ENCODE measurements at places on chromosomes 12 and 14. TPM values are rescaled to one million over a fixed set of nuclear protein-coding genes. Genes with fewer than 3 reads are reported as not detected.

DNA sequence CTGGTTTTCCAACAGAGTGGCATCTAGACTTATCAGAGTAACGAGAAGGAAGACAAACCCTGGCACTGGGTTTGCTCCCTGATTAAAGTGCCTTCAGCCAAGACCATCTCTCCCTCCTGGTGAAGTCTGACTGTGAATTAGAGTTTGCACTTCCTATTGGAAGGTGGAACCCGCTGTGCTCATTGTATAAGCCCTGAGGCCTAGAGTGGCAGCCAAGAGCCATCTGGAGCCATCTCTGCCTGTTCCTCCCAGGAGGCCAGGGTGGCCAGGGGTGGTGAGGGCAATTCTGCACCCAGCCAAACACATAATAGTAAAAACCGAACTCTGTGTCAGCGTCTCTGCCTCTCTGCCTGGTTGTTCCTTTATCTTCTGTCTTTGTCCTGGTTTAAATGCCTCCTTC lies 25.0 kb downstream of the MFAP5 start:
- no peak for DNase-seq
- H3K27ac ChIP-seq = no peak overlapping the region
- no peaks in the 10 kb centered on the region for H3K36me3 ChIP-seq
- H3K27me3 ChIP-seq = no peaks in the 10 kb centered on the region
- H3K4me3 ChIP-seq = no peak overlapping the region
- H3K4me1 ChIP-seq = no peaks in the 10 kb centered on the region

- DNase-seq = no peak
- H3K27me3 ChIP-seq = peaks cover 6% of the 10 kb centered on the region
- no peaks in the 10 kb centered on the region for H3K36me3 ChIP-seq
- H3K27ac ChIP-seq = no peak overlapping the region
- no peak overlapping the region for H3K4me3 ChIP-seq
Measured at GRCh38 chr12:3732901-3733300, 20.0 kb downstream of the CRACR2A start.

The TSPAN9 gene
- total RNA-seq = 50.4 TPM

DNA sequence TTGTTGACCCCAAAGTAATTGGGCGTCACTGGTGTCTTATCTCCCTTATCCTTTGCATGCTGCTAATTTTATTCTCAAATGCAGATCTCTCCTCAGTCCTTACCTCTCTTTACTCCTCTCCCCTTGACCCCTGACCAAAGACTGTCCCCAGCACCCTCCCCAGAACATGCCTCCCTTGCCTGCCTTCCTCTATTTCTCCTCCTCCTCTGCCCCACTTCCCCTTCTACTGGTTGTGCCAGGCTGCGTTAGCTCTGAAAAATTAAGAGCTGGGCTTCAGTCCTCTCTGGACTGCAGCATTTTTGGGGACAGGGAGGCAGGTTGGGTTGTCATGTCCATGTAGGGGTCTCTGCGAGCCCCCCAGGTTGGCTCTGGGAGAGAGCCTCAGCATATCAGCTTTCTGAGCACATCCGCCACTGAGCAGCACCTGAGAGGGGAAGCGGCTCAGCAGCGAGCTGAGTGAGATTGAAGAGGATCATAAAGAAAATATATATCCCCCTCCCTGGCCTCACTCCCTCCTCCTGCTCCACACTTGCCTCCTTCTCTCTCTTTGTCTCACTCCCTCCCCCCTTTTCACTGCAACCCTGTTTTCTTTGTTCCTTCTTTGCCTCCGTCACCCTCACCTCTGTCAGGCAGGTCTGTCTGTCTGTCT lies 6.4 kb upstream of the CISTR start:
- no peaks in the 10 kb centered on the region for H3K4me1 ChIP-seq
- H3K36me3 ChIP-seq = no peaks in the 10 kb centered on the region
- peaks cover 56% of the 10 kb centered on the region for H3K27me3 ChIP-seq
- H3K4me3 ChIP-seq = no peak overlapping the region
- no peak for DNase-seq

- peaks cover 43% of the 10 kb centered on the region for H3K36me3 ChIP-seq
- H3K27ac ChIP-seq = peak overlapping the region; percentile 22
- no peak overlapping the region for H3K4me3 ChIP-seq
- H3K4me1 ChIP-seq = peaks cover 16% of the 10 kb centered on the region
Measured at GRCh38 chr14:74891870-74892269, 10.2 kb downstream of the DLST start.

DNA sequence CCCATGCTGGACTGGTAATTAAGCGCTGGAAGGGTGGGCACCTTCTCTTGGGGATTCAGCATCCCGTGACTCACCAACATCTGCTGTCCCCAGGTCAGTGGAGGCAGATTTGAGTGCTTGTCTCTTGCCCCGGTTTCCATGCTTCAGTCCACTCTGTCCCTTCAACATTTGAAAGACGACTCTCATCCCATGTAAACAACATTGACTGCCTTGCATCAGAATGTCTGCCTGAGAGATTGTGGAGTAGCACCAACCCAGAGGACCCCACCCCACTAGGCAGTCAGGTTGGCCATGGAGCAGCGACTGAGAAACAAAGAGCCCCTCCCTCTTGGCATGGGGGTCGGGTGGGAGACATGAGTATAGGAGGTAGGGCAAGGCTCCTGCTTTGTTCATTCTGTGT lies 4.9 kb upstream of the STAC3 start:
- H3K4me1 ChIP-seq = peaks cover 11% of the 10 kb centered on the region
- DNase-seq = no peak
- no peaks in the 10 kb centered on the region for H3K27me3 ChIP-seq
- peaks cover 16% of the 10 kb centered on the region for H3K36me3 ChIP-seq
- H3K27ac ChIP-seq = peak overlapping the region; percentile 5

DNA sequence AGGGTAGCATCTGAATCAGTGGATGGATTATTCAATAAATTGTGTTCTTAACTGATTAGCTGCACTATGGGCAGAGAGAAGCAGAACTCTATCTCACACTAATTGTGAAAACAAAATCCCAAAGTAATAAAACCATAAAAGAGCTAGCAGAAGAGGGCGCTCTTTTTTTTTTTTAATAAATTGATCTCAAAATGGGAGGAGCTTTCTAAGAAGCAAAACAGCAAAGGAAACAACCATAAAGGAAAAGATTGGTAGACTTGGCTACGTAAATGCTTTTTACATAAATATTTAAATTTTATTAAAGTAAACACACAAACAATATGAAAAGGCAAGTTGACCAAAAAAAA lies 1.5 kb upstream of the TM7SF3 start:
- no peak overlapping the region for H3K27ac ChIP-seq
- no peaks in the 10 kb centered on the region for H3K36me3 ChIP-seq
- H3K27me3 ChIP-seq = no peaks in the 10 kb centered on the region
- peaks cover 41% of the 10 kb centered on the region for H3K4me1 ChIP-seq

The CLEC2A gene
- total RNA-seq = 0.62 TPM

GRCh38 chr12:54216797-54217661 lies 28.2 kb upstream of the SMUG1 start:
- no peak overlapping the region for H3K27ac ChIP-seq
- H3K4me1 ChIP-seq = peaks cover 26% of the 10 kb centered on the region
- H3K4me3 ChIP-seq = peak overlapping the region; percentile 71
- no peaks in the 10 kb centered on the region for H3K36me3 ChIP-seq
- no peak for DNase-seq

The SERPINA9 gene
- not detected for total RNA-seq

The MYF6 gene
- total RNA-seq = not detected

GRCh38 chr12:109814600-109815150 lies 18.5 kb downstream of the TRPV4 start:
- H3K27ac ChIP-seq = no peak overlapping the region
- no peak for DNase-seq
- H3K4me1 ChIP-seq = peaks cover 9% of the 10 kb centered on the region
- no peak overlapping the region for H3K4me3 ChIP-seq

DNA sequence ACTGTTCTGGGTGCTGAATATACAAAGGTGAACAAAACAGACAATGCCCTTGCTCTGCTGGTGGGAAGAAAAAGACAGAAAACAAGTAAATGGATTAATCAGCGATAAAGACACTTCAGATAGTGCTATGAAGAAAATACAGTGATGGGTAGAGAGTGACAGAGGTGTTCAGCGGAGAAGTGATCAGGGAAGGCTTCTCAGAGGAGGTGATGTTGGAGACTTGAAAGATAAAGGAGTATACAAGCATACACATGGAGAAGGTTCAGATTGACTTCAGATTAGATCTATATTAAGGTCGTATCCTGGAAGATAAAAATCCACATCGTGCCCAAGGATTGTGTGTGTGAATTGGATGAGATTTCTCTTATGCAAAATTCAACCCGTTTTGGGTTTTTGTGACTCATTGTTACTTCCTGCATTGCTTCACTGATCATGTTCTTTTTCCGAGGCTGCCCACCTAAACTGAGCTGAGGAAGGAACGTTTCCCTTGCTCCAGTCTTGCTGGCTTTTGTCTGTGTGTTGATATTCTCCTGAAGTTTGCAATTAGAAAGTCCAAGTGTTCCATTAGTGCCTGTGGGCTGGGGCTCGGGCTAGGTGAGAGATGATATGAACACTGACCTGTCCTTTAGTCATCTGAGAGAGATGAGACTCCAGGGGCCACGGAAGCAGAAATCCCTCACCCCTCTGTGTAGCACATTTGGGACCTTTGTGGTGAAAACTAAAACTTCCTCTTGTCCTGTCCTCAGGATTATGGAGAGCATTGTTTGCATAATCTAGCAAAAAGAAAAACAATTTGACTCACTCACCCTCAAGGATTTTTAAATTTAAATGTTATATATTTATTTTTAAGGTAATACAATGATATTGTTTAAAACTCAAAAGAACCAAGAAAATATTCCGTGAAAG lies 27.6 kb downstream of the PLXNC1 start:
- H3K36me3 ChIP-seq = peaks cover 5% of the 10 kb centered on the region
- DNase-seq = no peak

The NKX2-8 gene
- not detected for total RNA-seq

DNA sequence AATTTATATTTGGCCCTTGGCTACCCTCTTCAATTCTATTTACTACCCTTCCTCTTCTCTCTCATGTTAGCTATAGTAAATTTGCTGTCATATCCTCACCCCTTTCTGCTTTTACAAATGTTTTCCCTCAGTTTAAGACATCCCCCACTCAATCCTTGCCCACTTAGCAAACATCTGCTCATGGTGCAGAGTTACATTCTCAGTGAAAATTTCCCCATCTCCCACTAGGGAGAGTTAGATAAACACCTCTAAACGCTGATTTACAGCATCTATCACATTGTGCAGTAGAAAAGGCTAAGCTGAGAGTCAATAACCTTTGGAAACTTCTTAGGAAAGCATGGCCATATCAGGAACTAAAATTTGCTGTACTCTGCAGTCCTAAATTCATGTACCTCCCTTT lies 69.0 kb downstream of the DENND5B start:
- peaks cover 58% of the 10 kb centered on the region for H3K4me1 ChIP-seq
- no peaks in the 10 kb centered on the region for H3K36me3 ChIP-seq
- H3K27me3 ChIP-seq = no peaks in the 10 kb centered on the region
- H3K27ac ChIP-seq = peak overlapping the region; percentile 10

- H3K27ac ChIP-seq = no peak overlapping the region
- DNase-seq = no peak
- no peaks in the 10 kb centered on the region for H3K36me3 ChIP-seq
- no peaks in the 10 kb centered on the region for H3K27me3 ChIP-seq
- H3K4me1 ChIP-seq = peaks cover 7% of the 10 kb centered on the region
Measured at GRCh38 chr12:43540470-43540869, 11.5 kb downstream of the ADAMTS20 start.

DNA sequence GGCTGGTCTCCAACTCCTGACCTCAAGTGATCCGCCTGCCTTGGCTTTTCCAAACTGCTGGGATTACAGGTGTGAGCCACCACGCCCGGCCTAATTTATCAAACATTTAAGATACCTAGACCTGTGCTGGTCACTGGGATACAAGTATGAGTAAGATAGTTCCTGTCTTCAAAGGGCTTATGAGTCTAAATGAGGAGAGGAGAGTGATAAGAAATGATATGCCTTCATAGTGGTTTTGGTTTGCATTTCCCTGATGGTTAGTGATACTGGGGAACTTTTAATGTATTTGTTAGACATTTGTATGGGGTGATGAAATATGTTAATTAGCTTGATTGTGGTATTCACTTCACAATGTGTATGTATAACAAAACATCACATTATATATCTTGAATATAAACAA lies 21.2 kb downstream of the TMED10 start:
- no peaks in the 10 kb centered on the region for H3K27me3 ChIP-seq
- no peak for DNase-seq
- peaks cover 47% of the 10 kb centered on the region for H3K4me1 ChIP-seq
- H3K36me3 ChIP-seq = peaks cover 2% of the 10 kb centered on the region
- H3K4me3 ChIP-seq = no peak overlapping the region
- H3K27ac ChIP-seq = no peak overlapping the region

DNA sequence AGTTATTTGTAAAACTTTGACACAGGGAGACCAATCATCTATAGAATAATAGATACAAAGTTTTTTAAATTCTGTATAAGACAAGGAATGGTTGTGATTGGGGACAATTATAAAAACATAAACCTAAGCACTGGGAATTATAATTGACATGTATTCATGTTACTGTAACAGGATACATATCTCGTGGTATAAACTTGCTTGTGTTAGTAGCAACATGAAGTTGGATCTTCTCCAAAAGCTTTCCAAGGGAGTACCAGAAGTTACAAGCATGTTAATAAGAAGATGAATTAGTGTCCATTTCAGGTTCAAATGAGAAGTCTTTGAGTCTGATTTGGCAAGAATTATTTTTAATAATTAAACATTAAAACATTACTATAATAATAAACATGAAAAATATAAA lies 42.2 kb downstream of the CDKL1 start:
- H3K27me3 ChIP-seq = no peaks in the 10 kb centered on the region
- no peak overlapping the region for H3K4me3 ChIP-seq
- H3K4me1 ChIP-seq = peaks cover 38% of the 10 kb centered on the region
- H3K27ac ChIP-seq = peak overlapping the region; percentile 25
- H3K36me3 ChIP-seq = peaks cover 7% of the 10 kb centered on the region

- no peak overlapping the region for H3K27ac ChIP-seq
- H3K36me3 ChIP-seq = no peaks in the 10 kb centered on the region
- no peaks in the 10 kb centered on the region for H3K4me1 ChIP-seq
- DNase-seq = no peak
- peaks cover 24% of the 10 kb centered on the region for H3K27me3 ChIP-seq
Measured at GRCh38 chr14:30015489-30015888, 87.8 kb upstream of the PRKD1 start.

The CLEC14A gene
- total RNA-seq = not detected

DNA sequence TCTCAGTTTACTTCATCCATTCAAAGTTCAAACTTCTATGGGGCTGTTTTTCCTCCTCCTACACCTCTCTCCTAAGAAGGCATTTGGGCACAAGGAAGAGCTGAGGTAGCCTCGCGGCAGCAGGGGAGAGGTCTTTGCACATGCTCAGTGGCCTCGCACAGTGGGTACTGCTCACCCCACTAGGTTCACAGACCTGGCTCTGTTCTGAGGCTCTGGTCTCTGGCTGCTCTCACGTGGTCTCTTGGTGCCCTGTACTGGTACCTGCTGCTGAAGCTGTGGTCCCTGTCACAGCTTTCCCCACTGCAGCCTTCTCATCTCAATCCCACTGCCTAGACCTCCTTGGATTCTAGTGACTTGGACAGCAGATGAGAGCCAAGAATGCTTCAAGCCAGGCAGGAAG lies 134.7 kb upstream of the CRY1 start:
- peaks cover 5% of the 10 kb centered on the region for H3K4me1 ChIP-seq
- DNase-seq = no peak
- no peaks in the 10 kb centered on the region for H3K36me3 ChIP-seq
- no peak overlapping the region for H3K4me3 ChIP-seq

GRCh38 chr14:53957739-53958138 lies 1.1 kb upstream of the BMP4 start:
- peaks cover 36% of the 10 kb centered on the region for H3K4me1 ChIP-seq
- H3K36me3 ChIP-seq = no peaks in the 10 kb centered on the region
- no peak overlapping the region for H3K27ac ChIP-seq
- peaks cover 24% of the 10 kb centered on the region for H3K27me3 ChIP-seq

- H3K4me3 ChIP-seq = no peak overlapping the region
- H3K36me3 ChIP-seq = peaks cover 6% of the 10 kb centered on the region
- H3K27me3 ChIP-seq = no peaks in the 10 kb centered on the region
- no peak overlapping the region for H3K27ac ChIP-seq
Measured at GRCh38 chr12:78155546-78155945, 324.9 kb downstream of the NAV3 start.

All from chondrocyte (in vitro differentiated cells).